Dermis microvascular lymphatic vessel endothelial cell (primary cell): ENCODE measurements at places on chromosomes 2 and 18. TPM values are rescaled to one million over a fixed set of nuclear protein-coding genes. Genes with fewer than 3 reads are reported as not detected.

RAMP1 gene
- not detected in 2 replicates for total RNA-seq

SERPINB11 gene
- total RNA-seq, result not detected in 2 replicates

EMX1 gene
- total RNA-seq, result not detected in 2 replicates

KIF5C gene
- under 0.01 TPM in 2 replicates for total RNA-seq

IL1RL2 gene
- total RNA-seq, result 0.13 and 0.25 TPM in 2 replicates

ACOXL gene
- not detected in 2 replicates for total RNA-seq

DNA sequence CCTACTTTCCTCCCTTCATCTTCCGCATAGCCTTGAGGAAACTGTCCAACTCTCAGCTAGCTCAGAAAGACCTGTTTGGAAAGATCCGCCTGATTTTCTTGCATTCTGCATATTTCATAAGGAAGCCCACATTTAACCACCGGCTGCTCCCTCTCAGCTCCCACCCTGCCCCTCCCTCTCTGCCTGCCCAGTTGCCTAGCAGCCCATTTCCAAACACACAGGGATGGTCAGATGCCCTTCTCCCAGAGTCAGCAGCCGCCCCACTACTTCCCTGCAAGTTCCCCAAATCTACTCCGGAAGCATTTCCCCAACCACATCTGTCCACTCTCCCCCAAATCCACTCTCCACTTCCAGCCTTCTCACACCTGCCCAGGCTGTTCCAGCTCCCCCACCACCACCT lies 96.0 kb downstream of the TNS1 start:
- no peak for DNase-seq

- DNase-seq, result no peak
Observed at GRCh38 chr2:221641181-221641871, 69.2 kb upstream of the EPHA4 start.

DNA sequence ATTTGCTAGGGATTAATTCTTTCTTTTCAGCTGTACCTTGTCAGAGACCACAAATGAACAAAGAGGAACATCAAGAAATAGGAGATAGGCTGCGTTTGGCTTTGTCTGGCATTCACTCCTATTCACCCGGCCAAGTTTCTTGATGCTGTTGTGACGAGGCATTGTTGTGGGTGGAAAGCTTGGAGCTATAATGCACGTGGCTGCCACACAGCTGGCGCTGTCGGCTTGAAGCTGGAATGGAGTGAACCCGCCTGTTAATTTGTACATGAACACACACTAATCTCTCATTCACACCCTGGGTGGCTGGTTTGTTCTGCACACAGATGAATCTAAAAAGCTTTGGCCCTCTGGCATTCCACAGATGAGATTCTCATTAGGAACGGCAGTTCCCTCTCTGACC lies 274.9 kb upstream of the GYPC start:
- no peak for DNase-seq

DNA sequence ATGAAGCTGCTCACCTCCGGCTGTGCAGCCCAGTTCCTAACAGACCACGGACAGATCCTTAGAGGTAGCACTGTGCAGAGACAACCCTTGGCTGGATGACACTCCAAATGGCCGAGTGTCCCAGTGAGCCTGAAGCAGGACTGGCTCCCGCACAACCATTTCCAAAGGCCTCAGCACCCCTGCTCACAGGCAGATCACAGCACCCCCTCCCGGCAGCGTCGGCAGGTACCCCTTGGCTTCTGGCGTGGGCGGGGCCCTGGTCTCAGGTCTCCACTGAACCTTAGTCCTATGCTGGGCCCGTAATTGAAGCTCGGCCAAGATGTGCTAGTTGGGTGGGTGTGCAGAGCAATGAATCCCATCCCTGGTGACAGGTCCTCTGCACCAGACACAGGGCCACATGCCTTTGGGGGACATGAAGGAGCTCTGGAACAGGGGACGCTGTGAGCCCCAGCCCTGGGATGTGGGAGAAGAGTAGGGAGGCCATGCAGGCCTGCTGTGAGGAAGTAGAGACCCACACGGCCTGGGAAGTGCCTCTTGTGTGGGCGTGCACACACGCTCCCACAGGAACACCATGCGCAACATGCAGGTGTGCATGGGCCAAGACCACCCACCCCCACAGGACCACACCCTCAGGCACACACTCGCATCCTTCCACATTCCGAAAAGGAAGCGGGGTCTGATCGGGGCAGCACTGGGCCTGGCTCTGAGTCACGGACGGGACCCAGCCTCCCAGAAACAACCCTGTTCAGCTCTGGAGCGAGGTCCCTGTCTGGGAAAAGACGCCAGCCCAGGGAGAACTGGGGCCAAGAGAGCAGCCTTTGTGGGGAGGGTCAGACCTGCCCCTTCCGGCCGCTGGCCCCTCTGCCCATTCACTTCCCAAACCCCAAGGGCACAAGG lies 2.8 kb downstream of the DUSP2 start:
- DNase-seq, result no peak

- no peak for DNase-seq
Observed at GRCh38 chr2:105194022-105194675, 47.4 kb upstream of the GPR45 start.

DNA sequence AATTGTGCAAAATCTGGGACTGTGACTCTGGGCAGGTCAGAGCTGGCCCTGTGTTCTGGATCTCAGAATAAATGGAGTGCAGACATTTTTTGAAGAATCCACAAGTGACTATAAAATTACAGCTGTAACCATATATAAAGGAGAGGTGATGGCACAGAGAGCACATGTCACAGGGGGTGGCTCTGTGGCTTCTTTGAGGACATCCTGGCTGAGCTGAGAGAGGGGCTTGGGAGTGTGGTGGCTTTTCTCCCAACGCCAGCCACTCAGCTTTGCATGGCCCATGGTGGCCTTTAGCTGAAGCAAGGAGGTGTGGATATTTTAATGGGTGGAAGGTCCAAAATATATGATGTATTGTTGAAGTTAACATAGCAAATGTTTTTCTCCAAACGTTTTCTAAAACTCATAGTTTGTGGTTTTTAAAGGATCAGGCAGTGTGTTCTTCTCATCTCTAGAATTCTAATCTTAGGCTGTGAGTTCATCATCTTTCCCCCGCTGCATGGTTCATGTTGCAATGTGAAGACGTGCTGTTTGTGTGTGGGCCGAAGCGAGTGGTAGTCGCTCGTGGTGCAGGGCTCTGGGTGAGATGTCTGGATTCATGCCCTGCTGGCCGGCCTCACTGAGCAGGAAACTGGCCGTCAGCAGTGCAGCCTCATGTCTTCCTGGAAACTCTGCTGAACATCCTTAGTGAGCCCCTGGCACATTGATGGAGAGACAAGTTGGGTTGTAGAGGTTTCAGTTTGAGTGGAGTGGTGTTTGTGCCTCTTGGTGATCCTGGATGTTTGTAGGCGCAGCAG lies 109.9 kb downstream of the ZNF236 start:
- peak; percentile 35 for DNase-seq

- peak; percentile 73 for DNase-seq
Observed at GRCh38 chr2:131413148-131413747, 49.3 kb upstream of the RAB6D start.

DNA sequence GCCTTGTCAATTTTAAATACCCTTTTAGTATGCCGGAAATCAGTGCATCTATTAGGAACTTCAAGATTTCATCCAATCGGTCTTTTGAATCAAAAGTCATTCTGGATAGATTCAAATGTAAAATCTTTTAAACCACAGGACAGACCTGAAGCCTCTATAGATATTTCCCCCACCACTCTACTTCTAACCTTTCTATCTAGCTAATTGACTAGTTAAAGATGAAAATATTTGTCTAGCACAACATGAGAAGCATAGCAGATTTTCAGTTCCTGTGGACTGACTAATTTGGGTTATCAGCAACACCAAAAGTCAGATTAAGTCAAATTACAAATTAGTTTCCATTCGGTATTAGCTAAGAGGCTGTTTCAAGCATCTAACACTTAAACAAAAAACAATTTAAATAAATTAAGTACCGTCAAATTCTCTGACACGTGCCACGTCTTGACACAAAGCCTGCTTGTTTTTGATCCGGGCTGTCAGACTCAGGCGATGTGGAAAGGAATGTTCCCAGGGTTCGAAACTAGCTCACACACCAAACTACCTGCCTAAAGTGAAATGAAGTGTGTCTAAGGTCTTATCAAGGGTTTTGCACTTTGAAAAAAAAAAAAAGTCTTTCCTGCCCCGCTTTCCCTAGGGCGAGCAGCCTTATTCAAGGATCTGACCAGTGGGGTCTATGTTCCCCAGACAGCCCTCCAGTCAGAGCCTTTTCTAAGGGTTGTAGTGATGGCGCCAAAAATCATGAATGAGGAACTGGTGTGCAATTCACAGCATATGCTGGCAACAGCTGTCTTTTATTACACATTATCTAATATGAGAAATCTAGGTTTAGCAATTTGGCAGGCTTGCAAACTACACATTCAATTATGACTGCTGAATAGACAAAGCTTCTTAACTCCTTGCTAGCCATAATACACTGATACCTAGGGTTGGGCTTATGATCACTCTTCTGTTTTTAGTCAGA lies 4.7 kb downstream of the CYTIP start:
- no peak for DNase-seq

DNA sequence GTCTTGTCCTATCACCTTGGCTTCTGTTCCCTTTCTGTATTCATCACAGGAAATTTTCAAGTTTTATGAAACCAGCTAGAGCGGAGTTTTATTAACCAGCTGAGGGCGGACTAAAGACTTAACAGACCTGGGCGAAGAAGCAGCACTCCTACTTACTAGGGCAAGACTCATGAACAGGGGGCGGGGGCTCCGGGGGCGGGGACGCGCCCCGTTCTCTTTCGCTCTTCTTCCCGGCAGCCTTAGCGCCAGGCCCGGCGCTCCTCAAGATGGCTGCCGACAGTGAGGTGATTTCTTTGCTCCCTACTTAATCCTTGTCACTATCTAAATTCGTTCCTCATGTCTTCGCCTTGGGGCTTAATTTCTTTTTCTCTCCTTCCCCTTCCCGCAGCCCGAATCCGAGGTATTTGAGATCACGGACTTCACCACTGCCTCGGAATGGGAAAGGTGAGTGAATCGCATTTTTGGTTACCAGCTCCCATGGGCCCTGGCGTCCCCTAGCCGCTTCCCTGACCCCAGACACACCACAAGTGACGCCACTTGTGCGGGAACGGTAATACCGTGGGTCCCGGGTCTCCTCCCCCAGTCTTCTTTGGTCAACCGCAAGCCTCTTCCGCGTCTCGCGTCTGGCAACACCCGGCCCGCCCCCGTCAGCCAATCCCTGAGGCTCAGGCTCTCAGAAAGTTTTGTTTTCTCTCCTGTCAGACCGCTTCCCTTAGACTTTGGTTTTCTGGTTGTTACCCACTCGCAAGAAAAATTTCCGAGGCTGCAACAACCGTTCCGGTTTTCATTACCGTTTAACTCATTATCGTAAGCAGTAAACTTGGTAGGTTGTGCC lies at the start of gene RAB3GAP1:
RAB3GAP1 (plus strand) TSS at position 251 of the 835 bp plus-strand sequence; CDS start at position 267, 16 bp downstream.
- peak; percentile 87 for DNase-seq

GRCh38 chr18:36112302-36112701 lies 16.8 kb downstream of the SLC39A6 start:
- DNase-seq, result no peak

DNA sequence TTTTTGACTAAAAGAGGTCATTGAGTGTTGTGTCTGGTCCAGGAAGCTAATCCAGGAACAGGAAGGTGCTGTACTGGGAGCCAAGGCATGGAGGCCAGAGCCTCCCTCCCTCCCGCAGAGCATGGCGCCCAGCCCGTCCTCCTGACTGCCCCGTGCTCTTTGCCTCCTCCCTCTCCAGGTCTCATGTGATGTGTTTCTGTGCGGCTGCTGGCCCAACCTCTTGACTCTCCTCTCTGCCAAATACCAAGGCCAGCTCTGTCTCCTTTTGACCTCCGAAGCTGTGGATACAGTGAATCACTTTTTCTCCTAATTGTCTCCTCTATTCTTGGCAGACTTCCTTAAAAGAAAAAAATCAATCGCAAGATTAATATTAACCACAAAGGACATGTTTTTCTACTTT lies 284.1 kb downstream of the PHLPP1 start:
- peak; percentile 26 for DNase-seq

GRCh38 chr2:128310094-128310716 lies 8.5 kb downstream of the HS6ST1 start:
- DNase-seq, result no peak

DNA sequence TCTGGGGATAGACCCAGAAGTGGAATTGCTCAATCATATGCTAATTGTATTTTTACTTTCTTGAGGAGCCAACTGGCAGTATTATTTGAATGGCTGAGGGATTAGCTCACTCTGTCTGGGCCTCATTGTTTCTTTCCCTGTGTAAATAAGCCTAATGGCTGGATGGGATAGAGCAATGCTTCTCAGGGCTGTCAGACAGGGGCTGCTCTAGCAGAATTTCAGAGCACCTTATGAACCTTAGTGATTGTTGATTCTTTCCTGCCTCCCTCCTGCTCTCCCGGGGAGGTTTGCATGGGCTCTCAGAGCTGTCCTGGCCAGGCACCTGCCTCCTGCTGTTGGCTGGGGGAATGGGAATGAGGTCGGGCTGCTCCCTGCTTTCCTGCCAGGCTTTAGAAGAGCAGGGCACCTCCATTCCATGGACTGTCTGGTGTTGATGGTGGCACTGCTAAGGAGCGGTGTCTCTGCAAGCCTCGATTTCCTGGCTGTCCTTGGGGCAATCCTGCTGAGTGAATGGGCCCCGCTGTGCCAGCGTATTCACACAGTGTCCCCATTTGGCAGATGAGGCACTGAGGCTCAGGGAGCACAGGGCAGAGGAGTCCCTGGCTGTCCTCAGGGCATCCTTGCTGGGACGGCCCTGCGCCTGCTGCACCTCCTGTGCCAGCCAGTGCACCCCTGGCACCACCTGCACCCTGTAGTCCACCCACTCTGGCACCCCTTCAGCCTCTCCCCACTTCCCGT lies 468.2 kb upstream of the HS6ST1 start:
- no peak for DNase-seq

DNA sequence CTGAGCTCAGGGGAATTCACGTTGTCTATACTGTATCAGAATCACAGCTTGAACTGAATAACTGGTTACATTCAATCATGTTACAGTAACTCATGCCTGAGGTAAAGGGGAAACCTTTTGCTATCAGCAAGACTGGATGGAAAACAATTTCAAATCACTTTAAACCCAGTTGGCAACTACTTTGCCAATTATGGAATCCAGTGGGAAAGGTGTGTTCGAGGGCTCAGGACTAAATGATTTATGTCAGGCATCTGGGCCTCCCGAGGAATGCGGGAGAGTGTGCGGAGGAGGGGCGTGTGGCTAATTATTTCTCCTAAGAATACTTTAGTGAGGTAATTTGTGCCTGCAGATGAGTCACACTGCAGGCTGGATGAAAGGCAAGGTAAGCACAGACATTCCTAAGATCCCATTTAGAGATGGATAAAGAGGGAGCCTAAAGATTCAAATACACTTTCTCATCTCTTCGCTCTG lies 100.1 kb downstream of the HRH4 start:
- DNase-seq, result no peak

DNA sequence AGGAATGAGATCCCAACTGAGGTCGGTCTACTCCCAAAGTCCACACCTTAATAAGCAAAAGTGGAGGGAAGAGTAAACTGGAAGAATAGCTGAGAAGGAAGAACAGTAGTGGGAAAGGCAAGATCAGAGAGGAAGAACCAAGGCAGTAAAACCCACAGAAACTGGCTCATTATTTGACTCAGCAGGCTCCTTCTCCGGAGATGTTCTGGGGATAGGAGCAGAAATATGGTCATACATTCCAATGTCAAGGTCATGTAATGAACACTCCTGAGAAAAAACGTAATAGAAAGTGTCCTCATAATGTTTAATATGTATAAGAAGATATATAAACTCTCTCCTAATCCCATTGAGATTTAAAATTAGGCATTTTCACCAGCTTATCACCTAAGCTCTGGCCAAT lies 39.5 kb downstream of the STK39 start:
- DNase-seq, result no peak
